ENCODE measurements at places on chromosomes 7 and 10.
A peak's percentile ranks its signal among the peaks of the same experiment; 100 is the strongest.

DNA sequence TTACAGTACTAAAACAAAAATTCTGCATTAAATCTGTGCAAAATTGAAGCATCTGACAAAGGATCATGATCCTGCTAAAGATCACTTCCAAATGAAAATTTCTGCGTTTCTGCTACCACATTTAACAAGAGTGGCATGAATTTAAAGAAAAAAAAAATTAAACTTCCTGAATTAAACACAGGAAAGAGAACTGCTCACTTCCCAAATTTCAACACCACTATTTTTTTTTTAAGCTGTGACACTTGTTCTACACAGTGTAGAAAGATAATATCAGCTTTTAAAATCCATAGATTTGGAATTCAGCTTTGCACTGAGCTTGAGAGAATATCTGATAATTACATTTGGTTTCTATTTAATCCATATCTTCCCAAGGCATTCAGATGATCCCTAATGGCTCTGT lies 73.6 kb downstream of the EPC1 start:
- DNase-seq, result no peak

GRCh38 chr10:30883116-30883515 lies 148.5 kb downstream of the ZNF438 start:
- no peak for DNase-seq

DNA sequence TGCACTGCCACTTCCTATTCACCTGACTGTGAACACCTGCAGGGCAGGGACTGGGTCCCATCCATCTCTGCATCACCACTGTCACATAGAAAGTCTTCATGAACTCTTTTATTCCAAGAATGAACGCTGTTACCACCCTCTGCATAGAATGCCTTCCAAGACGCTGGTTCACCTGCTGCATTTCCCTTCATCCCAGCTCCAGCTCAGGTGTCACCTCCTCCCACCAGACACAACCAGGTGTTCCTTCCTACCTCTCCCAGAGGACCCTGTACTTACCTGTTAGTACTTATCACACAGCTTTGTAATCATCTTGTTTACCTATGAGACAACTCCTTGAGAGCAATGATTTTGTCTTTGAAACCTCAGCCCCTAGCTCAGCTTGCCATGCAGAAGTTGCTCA lies 31.1 kb downstream of the SORBS1 start:
- no peak for DNase-seq

GRCh38 chr10:78504181-78504580 lies 470.5 kb downstream of the RPS24 start:
- no peak for DNase-seq

DNA sequence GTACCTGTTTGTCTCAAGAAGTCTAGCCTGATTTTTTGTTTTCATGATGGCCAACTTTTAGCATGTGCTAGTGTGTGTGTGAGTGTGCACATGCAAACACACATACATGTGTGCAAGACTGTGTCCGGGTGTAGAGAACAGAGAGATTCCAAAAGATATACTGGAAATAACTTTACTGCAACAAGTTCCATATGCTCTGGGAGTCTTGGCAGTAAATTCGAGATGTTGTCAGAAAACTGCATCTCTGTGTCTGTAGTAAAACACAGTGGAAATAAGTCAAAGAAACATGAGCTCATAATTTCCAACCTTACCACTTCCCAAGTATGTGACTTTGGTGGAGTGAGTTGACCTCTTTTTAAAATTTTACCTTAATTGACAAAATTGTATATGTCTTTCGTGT lies 950.8 kb upstream of the C7orf33 start:
- no peak for DNase-seq

DNA sequence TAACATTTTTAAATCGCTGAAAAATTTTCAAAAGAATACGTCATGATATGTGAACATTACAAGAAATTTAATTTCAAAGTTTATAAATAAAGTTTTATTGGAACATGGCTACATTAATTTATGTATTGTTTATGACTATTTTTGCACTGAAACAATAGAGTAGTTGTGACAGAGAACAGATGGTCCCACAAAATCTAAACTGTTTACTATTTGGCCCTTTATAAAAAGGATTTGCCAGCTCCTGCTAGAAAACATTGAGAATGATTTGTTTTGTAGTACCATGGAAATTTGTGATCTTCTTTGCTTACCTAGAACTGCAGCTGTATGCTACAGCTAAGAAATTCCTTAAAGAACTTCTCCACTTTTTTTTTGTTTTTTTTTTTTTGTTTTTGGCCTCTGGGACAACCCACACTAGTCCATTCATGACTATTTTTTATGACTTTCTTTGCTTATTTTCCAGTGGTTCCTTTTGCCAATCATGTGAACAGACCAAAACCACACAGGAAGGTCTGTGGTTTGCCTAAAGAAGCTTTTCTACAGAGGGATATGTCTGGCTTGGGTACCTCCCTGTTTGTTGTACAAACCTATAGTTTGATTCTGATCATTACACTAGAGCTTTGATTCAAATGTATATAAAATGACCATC lies 55.7 kb downstream of the ST7 start:
- DNase-seq, result peak; percentile 44

GRCh38 chr7:106371629-106372028 lies 86.8 kb upstream of the NAMPT start:
- DNase-seq, result no peak

GRCh38 chr10:76428551-76429367 lies 997.3 kb downstream of the LRMDA start:
- no peak for DNase-seq

DNA sequence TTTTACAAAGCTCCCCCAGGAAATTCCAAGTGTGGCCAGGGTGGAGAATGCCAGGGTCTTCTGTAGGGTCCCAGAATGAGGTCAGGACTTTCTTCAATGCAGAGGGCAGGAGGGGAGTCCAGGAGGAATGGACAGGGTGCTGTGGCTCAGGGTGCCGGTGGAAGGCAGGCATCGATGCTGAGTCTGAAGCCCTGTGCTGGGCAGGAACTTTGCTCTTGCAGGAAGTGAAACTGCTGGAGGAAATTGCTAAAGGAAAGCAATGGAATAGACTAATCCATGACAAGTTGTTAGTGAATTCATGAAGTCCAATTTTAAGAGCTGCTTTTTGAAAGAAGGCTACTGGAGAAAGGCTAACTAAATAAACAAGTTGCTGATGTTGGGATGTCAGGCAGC lies 14.8 kb downstream of the PTPRE start:
- no peak for DNase-seq

DNA sequence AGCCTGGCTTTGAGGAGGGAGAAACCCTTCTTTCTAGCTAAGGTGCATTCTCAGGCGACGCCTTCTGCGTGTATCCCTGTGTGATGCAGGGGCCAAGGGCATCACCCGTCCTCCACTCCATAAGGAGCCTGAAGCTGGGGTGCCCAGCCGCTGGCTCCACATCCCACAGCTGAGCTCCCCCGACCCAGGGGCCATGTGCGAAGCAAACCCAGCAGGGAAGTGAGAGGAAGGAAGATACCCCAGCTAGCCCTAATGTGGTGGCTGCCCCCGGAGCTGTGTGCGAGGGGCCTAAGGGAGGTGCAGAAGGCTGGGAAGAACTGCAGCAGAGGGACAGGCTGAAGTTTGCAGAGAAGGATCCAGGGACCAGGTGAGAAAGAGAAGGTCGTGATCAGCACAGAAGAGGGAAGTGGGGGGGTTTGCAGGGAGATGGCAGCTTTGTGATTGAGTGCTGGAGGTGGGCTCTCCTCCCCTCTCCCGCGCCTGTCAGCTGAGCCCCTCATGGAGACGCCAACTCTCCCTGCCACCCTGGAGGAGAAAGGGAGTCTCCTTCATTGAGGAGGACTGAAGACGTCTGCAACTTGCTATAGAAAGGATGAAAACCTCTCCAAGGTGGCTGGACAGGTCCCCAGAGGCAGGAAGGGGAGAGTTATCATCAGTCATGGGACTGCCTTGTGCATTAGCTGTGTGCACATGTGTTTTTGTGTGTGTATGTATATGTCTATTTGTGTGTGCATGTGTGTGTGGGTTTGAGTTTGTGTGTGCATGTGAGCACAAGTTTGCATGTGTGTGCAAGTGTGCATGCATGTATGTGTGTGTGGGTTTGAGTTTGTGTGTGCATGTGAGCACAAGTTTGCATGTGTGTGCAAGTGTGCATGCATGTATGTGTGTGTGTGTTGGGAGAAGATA lies 3.5 kb upstream of the CALML5 start:
- no peak for DNase-seq

GRCh38 chr10:43322331-43322730 lies 49.1 kb upstream of the FXYD4 start:
- DNase-seq, result no peak

GRCh38 chr10:31318854-31319601 lies at the start of gene ZEB1:
Gene ZEB1 (plus strand): TSS chr10:31319216. CDS start chr10:31319235, 19 bp downstream.
- DNase-seq, result peak; percentile 94

- no peak for DNase-seq
These were observed 104.0 kb upstream of the PRR15 start for GRCh38 chr7:29459589-29459988.

DNA sequence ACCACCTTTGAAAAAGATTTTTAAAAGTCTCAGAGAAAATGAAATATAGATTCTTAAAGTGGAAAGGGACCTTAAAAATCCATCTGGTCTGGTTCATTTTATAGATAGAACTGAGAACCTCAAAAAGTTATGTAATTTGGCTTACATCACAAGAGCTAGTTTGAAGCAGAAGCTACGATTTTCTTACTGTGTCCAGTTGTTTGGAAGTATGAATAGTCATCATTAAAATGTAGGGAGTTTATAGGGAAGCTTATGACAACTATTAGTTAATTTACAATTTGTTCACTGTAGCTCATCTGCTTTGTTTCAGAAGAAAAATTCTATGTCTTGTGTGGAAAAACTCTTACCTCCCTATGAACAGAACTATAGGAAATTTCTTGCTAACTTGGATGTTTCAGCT lies 26.9 kb downstream of the ZEB1 start:
- DNase-seq, result no peak

DNA sequence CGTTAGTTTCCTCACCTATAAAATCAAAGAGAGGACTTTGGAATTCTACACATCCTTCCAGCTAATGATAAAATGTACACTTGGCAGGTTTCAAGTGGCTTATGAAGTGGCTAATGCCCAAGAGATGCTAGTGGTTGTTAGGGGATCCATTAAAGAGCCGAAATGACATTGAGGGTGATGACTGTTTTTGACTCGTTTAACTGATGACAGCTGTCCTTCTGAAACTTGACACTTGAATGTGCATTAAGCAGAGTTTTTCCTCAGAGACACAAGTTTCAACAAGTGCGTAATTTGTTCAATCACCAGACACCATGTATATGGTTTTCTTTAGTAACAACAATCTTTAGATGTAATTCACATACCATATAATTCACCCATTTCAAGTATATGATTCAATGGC lies 1.6 kb upstream of the PRF1 start:
- DNase-seq, result no peak

GRCh38 chr10:8158193-8159071 lies 103.9 kb downstream of the GATA3 start:
- no peak for DNase-seq

- no peak for DNase-seq
These were observed 21.4 kb downstream of the LAT2 start for GRCh38 chr7:74231232-74231590.

DNA sequence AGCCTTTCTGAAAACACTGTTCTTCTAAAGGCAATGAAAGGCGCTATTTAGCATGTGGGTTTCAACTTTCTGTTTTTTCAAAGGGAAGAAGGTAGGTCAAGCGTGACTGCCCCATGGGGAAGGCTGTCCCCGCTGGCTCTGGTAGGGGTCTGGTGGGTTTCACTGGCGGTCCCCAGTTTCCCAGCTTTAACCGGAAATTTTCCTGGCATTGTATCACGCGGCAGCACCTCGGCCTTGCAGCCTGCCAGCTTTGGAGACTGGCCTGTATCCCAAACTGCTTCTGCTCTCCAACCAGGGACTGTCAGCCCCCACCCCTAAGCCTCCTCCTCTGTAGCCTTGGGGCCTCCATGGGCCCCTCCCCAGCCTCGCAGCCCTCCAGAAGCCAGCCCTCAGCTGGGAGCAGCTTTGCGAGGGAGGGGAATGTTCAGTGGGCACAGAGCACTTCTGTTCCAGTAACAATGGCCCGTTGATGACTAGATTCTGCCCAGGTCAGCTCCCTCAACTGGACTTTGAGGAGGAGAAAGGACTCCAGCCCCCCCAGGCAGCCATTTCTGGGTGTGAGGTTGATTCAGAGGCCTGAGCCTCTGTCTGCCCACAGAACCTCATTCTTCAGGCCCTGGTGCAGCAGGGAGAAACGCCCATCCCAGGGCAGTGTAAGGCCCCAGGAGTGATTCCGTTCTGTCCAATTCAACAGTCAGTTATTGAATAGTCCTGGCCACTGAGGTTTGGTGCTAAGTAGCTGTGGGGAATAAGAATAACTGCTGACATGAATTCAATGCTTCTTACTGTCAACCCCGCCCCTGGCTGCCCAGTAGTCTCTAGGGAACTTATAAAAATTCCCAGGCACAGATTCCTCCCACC lies 17.1 kb downstream of the CHST3 start:
- no peak for DNase-seq

DNA sequence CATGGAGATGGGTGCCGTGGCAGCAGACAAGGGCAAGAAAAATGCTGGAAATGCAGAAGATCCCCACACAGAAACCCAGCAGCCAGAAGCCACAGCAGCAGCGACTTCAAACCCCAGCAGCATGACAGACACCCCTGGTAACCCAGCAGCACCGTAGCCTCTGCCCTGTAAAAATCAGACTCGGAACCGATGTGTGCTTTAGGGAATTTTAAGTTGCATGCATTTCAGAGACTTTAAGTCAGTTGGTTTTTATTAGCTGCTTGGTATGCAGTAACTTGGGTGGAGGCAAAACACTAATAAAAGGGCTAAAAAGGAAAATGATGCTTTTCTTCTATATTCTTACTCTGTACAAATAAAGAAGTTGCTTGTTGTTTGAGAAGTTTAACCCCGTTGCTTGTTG lies 25.9 kb downstream of the BAG3 start:
- DNase-seq, result no peak

DNA sequence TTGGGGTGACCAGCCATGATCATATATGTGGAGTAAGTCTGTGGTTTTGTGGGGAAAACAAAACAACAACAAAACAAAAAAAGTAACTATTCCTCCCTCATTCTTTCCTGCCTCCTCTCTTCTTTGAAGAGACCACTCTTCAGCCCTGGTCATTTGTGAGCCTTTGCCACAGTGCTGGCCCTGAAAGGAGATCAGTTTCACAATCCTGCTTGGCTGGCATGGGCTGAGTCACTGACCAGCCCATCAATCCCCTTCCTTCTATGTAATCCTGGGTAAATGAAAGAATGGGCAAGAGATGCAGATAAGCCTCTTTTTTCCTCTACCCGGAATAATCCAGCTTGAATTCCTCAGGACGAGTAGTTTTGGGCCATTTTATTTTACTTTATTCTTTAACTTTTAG lies 13.6 kb downstream of the CSTF2T start:
- DNase-seq, result no peak

- DNase-seq, result no peak
These were observed 939.8 kb downstream of the SORCS1 start for GRCh38 chr10:106224676-106225075.

- DNase-seq, result no peak
These were observed 64.3 kb downstream of the ABCB4 start for GRCh38 chr7:87411186-87411585.

GRCh38 chr10:116753759-116754158 lies 11.4 kb upstream of the HSPA12A start:
- DNase-seq, result no peak
